Tibial artery (tissue), 4 donors: ENCODE measurements at places on chromosomes 3 and 15.

GRCh38 chr3:181558870-181559269 lies 152.9 kb upstream of the SOX2 start:
- no peaks in the 10 kb centered on the region for H3K4me1 ChIP-seq
- H3K27me3 ChIP-seq: no peaks in the 10 kb centered on the region
- no peak overlapping the region for H3K4me3 ChIP-seq
- DNase-seq: no peak
- no peaks in the 10 kb centered on the region for H3K36me3 ChIP-seq

DNA sequence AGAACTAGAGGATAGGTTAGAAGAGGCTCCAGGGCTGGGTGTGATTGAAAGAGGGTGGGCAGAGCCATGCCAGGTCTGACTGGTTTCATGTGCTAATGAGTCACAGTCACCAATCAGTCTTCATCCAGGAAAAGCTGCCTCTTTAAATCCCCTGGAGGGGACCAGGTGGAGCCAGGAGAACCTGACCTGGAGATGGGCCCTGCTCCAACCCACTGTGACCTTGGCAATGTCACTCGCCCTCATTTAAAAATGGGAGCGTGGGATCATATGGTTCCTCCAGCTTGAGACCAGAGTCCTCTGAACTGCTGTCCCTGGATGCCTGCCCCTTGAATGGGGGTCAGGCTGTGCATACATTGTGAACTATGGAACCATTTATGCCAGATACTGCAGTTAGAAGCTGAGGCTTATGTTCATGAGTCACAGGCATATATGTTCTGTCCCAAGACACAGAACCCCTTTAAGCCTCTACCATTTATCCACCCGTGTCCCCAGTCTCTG lies 23.0 kb downstream of the HES1 start:
- H3K4me3 ChIP-seq: no peak overlapping the region
- peaks cover 58% of the 10 kb centered on the region for H3K27me3 ChIP-seq
- no peak overlapping the region for H3K27ac ChIP-seq
- DNase-seq: no peak

DNA sequence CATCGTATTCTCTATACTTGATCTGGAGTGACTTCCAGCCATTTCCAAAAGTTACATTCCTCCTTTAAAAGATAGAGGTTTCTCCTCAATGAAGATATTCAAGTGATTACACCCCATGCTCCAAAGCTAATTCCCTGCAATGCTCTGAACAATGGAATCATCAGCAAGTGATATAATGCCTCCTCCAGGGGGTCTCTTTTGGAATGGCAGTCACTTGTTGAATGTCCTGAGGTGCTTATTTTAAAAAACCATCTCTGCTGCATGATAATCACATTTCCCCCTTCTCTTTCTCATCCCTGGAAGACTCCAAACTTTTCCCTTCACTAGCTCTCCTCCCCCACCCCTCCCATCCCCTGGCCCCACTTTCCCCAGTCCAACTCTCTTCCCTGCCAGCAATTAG lies 2.6 kb downstream of the LHFPL4 start:
- H3K4me3 ChIP-seq: no peak overlapping the region
- no peaks in the 10 kb centered on the region for H3K36me3 ChIP-seq
- peaks cover 51% of the 10 kb centered on the region for H3K27me3 ChIP-seq
- DNase-seq: no peak

GRCh38 chr15:69265347-69265955 lies 33.3 kb upstream of the PAQR5 start:
- no peak overlapping the region for H3K4me3 ChIP-seq
- DNase-seq: no peak
- no peaks in the 10 kb centered on the region for H3K27me3 ChIP-seq
- no peaks in the 10 kb centered on the region for H3K36me3 ChIP-seq

DNA sequence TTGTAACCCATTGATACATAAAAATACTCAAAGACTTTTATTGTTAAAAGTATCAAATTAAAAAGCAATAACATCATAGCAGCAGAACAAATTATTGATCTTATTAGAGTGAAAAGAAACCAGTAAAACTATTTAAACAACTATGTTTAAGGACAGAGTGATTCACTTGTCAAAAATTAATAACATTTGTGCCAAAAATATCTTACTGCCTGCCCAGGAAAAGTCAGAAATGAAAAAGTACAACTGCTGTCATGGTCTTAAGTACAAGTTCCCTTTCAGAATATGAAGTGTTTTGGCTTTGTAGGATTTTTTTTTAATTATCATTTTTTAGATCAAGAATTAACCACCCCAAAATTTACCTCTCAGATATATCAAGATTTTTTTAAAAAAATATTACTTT lies 3.4 kb downstream of the IFT57 start:
- DNase-seq: no peak
- H3K27ac ChIP-seq: no peak overlapping the region
- no peaks in the 10 kb centered on the region for H3K4me1 ChIP-seq
- H3K4me3 ChIP-seq: no peak overlapping the region

GRCh38 chr3:186653984-186654383 lies 11.8 kb upstream of the HRG start:
- no peak overlapping the region for H3K27ac ChIP-seq
- DNase-seq: no peak
- H3K4me1 ChIP-seq: no peaks in the 10 kb centered on the region
- no peaks in the 10 kb centered on the region for H3K36me3 ChIP-seq

GRCh38 chr3:100811779-100812507 lies 102.6 kb downstream of the TFG start:
- DNase-seq: no peak
- H3K4me3 ChIP-seq: no peak overlapping the region
- H3K27me3 ChIP-seq: no peaks in the 10 kb centered on the region

GRCh38 chr15:44157679-44158078 lies 37.4 kb downstream of the FRMD5 start:
- H3K27me3 ChIP-seq: no peaks in the 10 kb centered on the region
- H3K4me1 ChIP-seq: no peaks in the 10 kb centered on the region
- no peak overlapping the region for H3K27ac ChIP-seq

DNA sequence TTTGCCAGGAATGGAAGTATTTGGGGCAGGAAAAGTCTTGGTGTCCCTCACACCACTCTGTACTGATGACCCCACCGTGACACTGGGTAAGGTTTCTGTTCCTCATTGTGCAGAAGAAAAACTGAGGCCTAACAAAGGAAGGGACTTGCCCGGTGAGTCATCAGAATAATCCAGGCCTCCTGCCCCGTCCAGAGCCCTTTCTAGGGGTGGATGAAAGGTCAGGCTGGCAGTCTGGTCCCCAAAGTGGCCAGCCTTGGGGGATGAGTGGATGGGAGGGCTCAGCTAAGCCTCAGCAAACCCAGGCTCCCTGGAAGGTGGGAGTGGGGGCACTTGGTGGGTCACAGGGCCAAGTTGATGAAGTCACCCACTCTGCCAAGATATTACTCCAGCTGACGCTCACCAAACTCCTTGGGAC lies 2.3 kb upstream of the DNAH1 start:
- no peaks in the 10 kb centered on the region for H3K27me3 ChIP-seq
- H3K36me3 ChIP-seq: peaks cover 21% of the 10 kb centered on the region
- no peak for DNase-seq
- H3K27ac ChIP-seq: no peak overlapping the region
